ENCODE measurements at places on chromosomes 16 and 17.

DNA sequence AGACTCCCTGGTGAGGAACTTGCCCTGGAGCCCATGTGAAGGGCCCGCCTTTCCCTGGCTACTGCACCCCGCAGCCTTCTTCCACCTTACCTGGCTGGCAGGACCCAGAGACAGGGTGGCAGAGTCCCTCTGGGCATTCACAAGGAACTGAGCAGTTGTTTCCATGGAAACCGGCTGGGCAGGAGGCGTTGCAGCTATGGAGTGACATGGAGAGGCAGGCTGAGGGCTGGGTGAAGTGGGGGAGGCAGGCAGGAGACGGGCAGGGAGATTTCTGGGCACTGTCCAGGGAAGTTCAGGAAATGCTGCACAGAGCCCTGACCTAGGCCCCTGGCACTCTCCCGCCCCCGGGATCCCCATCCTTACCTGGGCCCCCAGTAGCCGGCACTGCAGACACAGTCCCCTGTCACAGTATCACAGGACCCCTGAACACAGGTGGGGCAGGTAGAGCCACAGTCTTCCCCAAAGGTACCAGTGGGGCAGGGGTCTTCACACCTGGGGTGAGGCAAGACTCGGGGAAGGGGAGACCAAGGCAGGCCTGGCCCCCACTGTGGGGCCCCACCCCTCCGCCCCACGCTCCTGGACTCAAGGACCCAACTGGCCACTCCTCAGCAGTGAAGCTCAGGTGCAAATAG, 5.9 kb downstream of the SCARF1 start:
- DNase-seq = no peak

- DNase-seq = no peak
Observed at GRCh38 chr16:68235108-68235886, 630 bp downstream of the ESRP2 start.

DNA sequence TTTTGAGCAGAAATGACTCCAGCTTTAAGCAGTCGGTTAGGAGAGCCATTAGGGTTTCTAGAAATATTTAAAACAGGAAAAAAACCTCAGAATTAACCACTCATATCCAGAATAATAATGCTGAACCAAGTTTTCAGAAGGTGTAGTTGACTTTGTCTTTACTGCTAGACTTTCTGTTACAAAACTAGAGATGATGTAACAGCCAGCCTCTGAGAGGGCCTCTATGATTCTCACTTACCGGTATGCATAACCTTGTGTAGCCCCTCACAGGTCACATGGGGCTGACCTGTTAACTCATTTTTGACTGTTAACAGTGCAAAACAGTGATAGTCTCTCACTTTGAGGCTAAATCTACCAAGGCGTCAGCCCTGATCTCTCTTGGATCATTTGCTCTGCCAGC, 74.3 kb downstream of the TEX14 start:
- DNase-seq = no peak

GRCh38 chr17:3032258-3033247, 30.9 kb downstream of the OR1D5 start:
- no peak for DNase-seq

GRCh38 chr17:19676896-19677295, 28.3 kb downstream of the ALDH3A2 start:
- no peak for DNase-seq

GRCh38 chr17:53499277-53499676, 323.4 kb upstream of the KIF2B start:
- no peak for DNase-seq

- no peak for DNase-seq
Observed at GRCh38 chr16:15513156-15513555, 78.8 kb downstream of the BMERB1 start.

DNA sequence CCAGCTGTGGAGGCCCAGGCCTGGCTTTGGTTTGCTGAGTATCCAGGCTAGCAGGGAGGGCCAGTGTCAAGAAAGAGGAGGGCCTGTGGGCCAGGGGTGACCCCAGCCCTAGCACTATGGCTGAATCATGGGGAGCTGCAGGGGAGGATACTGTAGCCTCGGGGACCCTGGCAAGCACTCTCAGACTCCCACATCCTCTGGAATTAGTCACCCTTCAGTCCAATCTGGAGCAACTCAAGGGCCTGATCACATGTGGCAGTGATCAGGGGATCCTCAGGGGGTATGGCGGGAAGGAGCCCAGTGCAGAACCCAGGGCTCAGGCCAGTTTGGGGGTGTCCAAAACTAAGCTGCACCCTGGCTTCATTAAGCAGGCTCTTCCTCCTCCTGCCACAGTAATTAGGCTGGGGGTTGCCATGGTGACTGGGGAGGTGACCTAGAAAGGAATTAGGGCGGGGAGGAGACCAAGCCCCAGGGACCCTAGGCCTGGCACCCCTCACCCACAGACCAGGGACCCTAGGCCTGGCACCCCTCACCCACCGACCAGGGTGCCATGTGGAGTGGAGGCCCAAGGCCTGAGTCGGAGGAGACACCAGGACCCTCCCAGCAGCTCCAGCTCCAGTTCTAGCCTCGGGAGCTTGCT, 5.8 kb downstream of the NLGN2 start:
- DNase-seq = peak; percentile 29

- DNase-seq = no peak
Observed at GRCh38 chr16:54211203-54211602, 75.4 kb downstream of the IRX3 start.

GRCh38 chr16:67803894-67804293, 2.5 kb downstream of the RANBP10 start:
- no peak for DNase-seq

- no peak for DNase-seq
Observed at GRCh38 chr16:84270071-84270470, 24.6 kb upstream of the WFDC1 start.

GRCh38 chr17:54967621-54968261, 713 bp downstream of the COX11 start:
- DNase-seq = peak; percentile 24

GRCh38 chr17:10716218-10716617, 13.6 kb downstream of the TMEM220 start:
- DNase-seq = no peak

GRCh38 chr17:60381958-60382357, 10.0 kb downstream of the USP32 start:
- no peak for DNase-seq

- DNase-seq = no peak
Observed at GRCh38 chr17:31631766-31632165, 227.3 kb downstream of the COPRS start.

DNA sequence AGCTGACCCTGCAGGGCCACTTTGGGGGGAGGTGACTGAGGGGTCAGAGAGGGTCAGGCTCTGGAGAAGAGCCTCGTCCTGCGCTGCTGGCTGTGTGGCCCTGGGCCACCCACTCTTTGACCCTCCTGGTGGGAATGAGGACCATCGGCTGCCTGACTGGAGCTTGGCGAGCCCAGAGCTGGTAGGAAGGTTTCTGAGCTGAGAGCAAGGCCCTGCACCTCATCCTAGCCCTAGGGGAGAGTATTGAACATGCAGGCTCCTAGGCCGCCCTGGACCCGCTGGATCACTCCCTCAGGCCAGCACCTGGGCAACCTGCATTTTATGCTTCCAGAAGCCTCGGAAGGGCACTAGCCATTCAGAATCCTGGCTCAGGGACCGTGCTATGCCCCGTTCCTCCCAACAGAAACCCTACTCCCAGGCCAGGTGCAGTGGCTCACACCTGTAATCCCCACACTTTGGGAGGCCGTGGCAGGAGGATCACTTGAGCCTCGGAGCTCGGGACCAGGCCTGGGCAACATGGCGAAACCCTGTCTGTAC, 14.5 kb downstream of the MAP2K3 start:
- no peak for DNase-seq
